ENCODE measurements at places on chromosomes 7 and 10.

- no peak for DNase-seq
Observed at GRCh38 chr10:48901319-48901718, 38.3 kb downstream of the LRRC18 start.

- DNase-seq, result no peak
Observed at GRCh38 chr10:123331438-123331837, 177.2 kb downstream of the BUB3 start.

GRCh38 chr10:69684981-69685353 lies 54.9 kb downstream of the FAM241B start:
- DNase-seq, result no peak

GRCh38 chr7:129557686-129558481 lies 53.6 kb upstream of the NRF1 start:
- no peak for DNase-seq

GRCh38 chr10:103153302-103154197 lies 39.5 kb downstream of the NT5C2 start:
- DNase-seq, result no peak

DNA sequence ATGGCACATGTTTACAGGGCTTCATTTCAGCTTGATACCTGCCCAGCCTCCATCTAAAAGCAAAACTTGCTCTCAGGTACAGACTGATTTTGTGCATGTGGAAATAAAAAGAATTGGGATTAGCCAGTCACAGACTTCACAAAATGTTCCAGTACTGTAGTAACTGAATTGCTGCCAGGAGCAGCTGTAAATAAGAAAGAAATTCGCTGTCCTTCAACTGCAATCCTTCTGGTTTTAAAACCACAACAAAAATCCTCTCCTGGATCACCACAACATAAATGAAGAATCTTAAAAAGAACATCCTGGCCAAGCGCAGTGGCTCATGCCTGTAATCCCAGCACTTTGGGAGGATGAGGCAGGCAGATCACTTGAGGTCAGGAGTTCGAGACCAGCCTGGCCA lies 3.9 kb upstream of the MIOS start:
- no peak for DNase-seq

DNA sequence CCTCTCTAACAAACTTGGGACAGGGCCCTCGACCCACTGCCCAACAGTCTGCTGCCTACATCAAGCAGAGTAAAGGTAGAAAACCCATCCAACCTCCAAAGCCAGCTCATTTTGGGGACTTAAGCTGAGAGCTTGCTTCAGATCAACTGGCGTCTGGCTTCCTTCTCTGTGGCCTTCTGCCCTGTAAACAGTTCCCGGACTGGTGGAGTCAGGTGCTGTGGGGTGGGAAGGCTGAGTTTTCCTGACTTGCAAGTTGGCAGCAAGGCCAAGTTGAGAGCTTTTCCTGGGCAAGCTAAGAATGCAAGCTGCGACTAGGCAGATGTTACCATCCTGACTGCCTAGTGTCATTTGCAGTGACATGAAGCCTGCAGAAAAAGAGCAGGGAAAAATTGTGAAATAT lies 3.7 kb downstream of the GALNT17 start:
- DNase-seq, result no peak

- no peak for DNase-seq
Observed at GRCh38 chr10:104099269-104099668, 13.6 kb upstream of the COL17A1 start.

DNA sequence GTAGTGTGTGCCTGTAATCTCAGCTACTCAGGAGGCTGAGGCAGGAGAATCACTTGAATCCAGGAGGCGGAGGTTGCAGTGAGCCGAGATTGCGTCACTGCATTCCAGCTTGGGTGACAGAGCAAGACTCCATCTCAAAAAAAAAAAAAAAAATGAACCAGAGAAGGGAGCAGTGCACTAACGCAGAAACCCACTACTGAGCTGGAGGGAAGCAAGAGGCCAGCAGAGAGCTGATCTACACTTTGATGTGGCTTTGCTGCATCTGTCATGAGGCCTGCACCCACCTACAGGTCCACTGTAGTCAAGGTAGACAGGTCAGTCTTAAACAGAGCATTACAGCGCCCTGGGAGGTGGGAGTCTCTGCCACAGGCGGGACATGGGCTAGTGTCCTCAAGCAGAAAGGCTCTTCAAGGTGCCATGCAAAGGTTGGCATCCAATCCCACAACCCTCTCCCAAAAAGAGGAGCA lies 30.0 kb downstream of the MAT1A start:
- DNase-seq, result no peak

GRCh38 chr7:68166525-68166924 lies 1169.9 kb downstream of the TYW1 start:
- DNase-seq, result no peak

DNA sequence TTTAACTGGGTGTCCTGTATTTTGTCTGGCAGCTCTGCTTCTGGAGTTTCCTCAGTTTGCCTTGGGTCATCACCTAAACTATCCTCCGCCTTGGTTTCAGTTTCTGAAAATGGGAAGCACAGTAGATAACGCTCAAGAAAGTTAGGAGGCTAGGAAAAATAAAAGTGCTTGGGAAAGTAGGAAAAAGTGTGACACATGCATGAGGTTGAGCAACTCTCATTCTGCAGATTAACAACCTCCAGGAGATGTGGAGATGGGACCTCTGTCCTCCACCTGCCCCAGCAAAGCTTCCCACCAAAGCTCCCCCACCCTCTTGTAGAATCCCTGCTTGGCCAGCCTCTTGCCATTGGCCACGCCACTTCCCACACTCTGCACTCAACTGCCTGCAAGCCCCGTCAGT lies 13.1 kb upstream of the ZCCHC24 start:
- DNase-seq, result no peak

DNA sequence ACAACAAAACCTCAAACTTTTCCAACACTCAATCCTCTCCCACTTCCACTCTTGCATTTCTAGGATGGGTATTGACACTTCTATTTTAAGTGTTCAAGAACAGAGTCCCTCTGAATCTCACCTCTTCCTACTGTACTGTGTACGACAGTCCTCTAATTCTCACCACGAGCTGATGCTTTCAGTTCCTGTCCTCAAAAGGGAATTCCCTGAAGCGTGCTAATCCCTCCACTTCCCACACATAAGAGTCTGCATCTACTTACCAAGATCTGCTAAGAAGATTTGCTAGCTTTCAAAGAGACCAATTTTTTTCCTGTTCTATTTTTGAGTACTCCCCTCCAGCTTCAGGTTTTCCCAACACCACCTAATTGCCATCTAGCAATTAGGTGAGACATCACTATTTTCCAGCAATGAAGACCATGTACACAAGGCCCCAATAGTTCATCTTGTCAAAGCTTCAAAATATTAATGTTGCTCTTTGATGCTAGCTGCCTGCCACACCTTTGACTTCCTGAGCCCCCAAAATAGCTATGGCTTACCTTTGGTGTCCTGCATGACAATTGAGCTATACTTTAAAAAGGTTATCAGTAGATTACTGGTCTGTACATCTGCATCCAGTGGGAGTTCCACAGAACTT lies 54.4 kb downstream of the ARMH3 start:
- no peak for DNase-seq

GRCh38 chr7:128115821-128116723 lies 84.8 kb upstream of the LRRC4 start:
- DNase-seq, result no peak

GRCh38 chr7:14332155-14332554 lies 342.7 kb upstream of the ETV1 start:
- no peak for DNase-seq

- peak; percentile 33 for DNase-seq
Observed at GRCh38 chr7:131106681-131107336, 220.9 kb upstream of the MKLN1 start.

DNA sequence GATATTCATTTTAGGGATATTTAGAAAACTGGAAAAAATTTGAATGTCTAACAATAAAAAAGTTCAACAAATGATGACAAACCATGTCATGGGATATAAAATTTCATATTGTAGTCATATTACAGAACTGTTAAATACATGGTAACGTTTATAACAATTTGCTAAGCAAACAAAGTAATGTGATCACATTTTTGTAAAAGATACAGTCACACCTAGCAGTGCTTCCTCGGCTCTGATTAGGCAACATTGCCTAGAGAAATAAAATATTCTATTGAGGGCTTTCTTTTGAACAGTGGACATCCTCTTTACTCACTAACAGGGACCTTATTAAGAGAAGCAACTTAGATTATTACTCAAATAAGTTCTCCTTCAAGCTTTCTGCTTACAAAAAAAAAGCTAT lies 605.5 kb downstream of the GATA3 start:
- no peak for DNase-seq

GRCh38 chr7:112283382-112283910 lies 77.0 kb downstream of the ZNF277 start:
- DNase-seq, result no peak

GRCh38 chr7:79455173-79455790 lies 1.8 kb upstream of the MAGI2 start:
- DNase-seq, result no peak

GRCh38 chr7:157474685-157475084 lies 137.9 kb downstream of the DNAJB6 start:
- DNase-seq, result no peak

- peak; percentile 23 for DNase-seq
Observed at GRCh38 chr7:29988424-29989256, 961 bp downstream of the SCRN1 start.

GRCh38 chr7:139203992-139204391 lies 27.0 kb upstream of the UBN2 start:
- no peak for DNase-seq

DNA sequence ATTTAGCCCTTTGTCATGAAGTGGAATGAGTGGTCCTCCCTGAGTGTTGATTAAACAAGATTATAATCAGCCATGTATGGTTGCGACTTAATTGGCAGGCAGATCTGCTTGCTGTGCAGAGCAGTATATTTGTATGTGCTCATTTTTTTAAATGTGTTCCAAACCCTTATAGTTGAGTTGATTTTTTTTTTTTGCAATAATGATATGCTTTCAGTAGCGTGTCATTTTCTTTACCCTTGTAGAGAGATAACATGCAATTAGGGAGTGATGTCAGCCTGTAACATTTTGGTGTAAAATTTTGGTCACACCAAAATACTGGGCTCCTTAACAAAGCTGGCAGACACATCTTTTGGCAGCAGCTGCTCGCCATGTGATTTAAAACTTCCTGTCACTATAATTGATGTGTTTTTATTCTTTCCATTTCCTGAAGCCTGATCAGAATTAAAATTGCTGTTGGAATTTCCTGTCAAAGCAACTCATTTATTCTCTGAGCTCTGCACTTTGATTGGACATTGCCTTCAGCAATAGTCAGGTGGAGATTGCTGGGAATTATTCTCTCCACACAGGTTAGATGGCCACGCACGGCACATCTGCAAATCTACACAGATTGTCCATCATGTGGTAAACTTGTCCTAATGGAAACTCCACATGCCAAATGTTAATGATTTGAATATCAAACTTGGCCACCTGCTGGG lies 125.3 kb downstream of the DYNC1I1 start:
- no peak for DNase-seq

DNA sequence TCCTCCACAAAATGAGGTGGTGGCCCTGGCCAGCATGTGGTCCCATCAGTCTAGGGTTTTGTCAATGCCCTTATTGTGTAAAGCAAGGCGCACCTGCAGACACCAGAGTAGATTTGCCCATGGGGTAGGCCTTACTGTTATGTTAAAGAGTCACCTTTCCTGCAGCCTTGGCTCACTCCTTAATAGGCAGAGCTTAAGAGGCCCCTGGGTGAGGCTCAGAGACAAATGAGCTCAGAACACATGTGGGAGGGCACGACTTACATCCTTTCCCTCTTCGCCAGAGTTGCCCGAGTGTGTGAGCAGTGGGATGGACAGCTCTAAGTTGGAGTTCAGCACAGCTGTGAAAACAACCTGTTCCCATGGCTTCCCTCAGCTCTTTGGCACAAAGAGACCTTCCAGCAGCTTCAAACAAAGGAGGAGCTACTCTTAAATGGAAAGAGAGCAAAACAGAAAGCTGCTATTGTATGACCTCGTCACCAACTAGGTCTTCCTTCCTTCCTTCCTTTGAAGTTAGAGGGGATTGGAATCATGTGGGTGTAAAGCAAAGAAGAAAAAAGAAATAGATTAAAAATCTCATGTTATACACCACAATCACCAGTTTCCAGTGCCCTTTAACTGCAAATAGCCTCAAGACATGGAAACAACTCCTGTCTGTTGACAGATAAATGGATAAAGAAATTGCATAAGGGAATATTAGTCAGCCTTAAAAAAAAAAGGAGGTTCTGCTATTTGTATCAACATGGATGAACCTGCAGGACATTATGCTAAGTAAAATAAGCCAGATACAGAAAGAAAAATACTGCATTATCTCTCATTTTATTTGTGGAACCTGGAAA lies 11.9 kb upstream of the XPNPEP1 start:
- no peak for DNase-seq

DNA sequence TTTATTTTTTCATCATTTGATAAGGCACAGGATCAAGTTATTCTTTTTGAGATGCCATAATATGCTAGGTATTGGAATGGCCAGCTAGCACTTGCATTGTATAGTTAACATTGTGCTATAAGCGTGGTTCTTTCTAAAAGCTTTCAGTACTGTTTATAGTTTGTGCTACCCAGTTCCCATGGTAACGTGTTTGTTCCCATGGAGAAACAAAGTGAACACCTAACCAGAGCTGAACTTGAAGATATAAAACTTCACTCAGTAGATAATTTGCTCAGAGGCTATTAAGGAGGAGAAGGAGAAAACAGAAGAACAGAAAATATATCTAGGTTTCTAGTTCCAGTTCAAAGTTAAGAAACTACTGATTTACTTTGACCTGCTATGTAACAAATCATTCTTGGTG lies 23.6 kb upstream of the ITGB8 start:
- DNase-seq, result no peak

- DNase-seq, result no peak
Observed at GRCh38 chr10:10330418-10330817, 687.3 kb upstream of the CELF2 start.

GRCh38 chr7:75881436-75882095 lies 2.7 kb downstream of the RHBDD2 start:
- no peak for DNase-seq

GRCh38 chr10:69979174-69979573 lies 73.5 kb upstream of the MACROH2A2 start:
- no peak for DNase-seq

DNA sequence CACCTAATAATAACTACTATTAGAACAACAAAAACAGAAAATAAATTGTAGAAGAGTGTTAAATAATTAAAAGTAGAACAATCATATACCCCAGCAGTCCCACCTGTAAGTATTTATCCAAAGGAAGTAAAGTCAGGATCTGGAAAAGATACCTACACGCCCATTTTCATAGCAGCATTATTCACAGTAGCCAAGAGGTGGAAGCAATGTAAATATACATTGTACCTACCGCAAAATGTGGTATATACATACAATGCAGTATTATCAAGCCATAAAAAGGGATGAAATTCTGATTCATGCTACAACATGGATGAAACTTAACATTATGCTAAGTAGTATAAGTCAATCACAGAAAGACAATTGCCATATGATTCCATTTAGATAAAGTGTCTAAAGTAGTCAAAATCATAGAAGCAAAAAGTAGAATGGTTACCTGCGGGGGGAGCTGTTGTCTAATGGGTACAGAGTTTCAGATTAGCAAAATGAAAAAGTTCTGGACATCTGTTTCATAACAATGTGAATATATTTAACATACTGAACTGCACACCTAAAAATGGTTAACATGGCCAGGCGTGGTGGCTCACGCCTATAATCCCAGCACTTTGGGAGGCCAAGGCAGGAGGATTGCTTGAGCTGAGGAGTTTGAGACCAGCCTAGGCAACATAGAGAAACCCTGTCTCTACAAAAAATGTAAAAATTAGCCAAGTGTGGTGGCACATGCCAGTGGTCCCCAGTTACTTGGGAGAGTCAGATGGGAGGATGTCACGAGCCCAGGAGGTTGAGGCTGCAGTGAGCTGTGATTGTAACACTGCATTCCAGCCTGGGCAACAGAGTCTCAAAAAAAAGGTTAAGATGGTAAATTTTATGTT lies 6.0 kb upstream of the TMED4 start:
- no peak for DNase-seq

Measured in activated T-cell treated with anti-CD3 and anti-CD28 coated beads for 48 hours (primary cell).